ENCODE measurements at places on chromosomes 4 and X.

GRCh38 chrX:71638409-71638808 lies 20.1 kb upstream of the CXCR3 start:
- ATAC-seq: no peak

- no peak for ATAC-seq
Measured at GRCh38 chrX:34578237-34578636, 78.8 kb downstream of the TMEM47 start.

GRCh38 chrX:287670-288069 lies 6.5 kb downstream of the PLCXD1 start:
- ATAC-seq: no peak

DNA sequence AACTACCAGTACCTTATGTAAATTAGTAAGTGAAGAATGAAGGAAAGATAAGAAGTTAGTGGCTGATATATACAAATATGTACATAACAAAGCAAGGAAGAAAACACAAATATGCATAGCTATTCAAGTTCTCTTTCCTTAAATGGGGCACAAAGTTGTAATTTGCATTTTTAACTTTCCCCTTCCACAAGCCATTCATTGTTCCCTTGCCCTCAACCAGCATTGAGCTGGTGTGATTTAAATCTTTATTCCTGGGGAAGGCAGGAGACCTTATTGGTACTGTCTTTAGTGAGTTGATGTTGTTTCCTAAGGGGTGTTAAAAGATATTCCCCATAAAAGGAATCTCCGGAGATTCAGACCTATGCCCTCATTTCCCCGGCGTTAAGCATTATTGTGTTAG lies 735.3 kb downstream of the PCDH18 start:
- ATAC-seq: no peak

GRCh38 chr4:69775321-69775867 lies 15.0 kb upstream of the SULT1B1 start:
- no peak for ATAC-seq

GRCh38 chrX:39766085-39766726 lies 331.6 kb downstream of the BCOR start:
- no peak for ATAC-seq
